ENCODE measurements at places on chromosomes 12 and 14.

- DNase-seq: no peak
These were observed 308.5 kb upstream of the TBX3 start for GRCh38 chr12:114992443-114992842.

- no peak for DNase-seq
These were observed 114.7 kb downstream of the PRMT8 start for GRCh38 chr12:3605692-3606091.

- DNase-seq: no peak
These were observed 26.9 kb downstream of the GCN1 start for GRCh38 chr12:120167529-120168095.

- DNase-seq: no peak
These were observed 11.4 kb upstream of the CFAP54 start for GRCh38 chr12:96478011-96478410.

GRCh38 chr14:75794615-75795038, 133.6 kb downstream of the TTLL5 start:
- DNase-seq: no peak

DNA sequence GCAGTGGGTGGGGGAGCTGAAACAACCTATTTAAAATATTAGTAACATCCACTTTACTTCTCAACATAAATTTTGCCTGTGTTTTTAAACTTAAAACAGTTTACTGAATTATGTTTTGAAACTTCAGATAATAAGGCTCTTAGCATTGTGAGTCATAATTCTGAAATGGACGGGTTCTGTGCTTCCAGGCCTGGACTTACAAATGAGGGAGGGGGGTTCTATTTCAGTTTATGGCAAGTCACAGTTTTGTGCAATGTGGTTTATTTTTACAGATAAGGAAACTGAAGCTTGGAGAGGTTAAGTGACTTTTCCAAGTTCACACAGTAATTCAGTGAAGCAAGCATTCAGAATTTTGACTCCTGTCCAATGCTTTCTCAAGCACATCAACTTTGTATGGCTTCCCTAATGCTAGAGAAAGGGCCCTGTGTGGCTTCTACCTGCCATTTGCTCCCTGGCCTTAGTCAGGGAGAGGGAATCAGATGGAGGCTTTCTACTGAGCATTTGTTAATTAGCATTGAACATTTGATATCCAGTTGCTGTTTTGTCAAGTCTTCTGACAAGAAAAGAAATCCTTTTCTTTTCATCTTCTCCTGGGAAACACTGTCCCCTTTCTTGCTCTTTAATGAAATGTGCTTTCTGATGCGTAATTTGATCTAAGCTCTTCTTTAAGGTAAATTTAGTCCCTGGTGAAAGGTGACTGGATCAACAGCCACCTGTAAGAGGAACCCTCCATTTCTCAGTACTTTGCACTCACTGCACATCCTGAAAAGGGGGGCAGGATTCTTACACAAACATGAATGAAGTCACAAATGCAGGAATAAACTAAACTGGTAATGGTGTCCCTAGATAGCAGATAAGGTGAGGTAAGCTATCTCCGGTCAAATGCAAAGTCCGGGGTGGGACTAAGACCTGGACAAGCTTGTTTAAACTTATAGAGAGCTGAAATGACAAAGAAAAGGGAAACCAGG, 2.5 kb upstream of the SALL2 start:
- DNase-seq: no peak

DNA sequence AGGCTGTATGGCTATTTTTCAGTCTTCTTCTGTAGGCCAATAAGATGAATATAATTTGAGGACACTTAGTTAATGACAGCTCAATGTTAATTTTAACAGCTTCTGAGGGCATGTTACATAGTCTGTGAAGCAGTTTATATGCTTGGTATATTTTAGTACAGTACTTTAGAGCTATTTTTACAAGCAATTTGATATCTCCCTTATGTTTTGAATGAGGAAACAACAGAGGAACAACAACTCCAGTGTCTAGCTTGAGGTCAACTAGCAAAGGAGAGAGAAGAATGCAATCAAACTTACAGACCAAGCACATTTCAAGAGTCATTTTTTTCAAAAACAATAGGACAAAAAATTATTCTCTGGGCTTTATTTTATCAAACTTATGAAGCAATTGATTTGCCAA, 469.1 kb upstream of the DCN start:
- DNase-seq: no peak

DNA sequence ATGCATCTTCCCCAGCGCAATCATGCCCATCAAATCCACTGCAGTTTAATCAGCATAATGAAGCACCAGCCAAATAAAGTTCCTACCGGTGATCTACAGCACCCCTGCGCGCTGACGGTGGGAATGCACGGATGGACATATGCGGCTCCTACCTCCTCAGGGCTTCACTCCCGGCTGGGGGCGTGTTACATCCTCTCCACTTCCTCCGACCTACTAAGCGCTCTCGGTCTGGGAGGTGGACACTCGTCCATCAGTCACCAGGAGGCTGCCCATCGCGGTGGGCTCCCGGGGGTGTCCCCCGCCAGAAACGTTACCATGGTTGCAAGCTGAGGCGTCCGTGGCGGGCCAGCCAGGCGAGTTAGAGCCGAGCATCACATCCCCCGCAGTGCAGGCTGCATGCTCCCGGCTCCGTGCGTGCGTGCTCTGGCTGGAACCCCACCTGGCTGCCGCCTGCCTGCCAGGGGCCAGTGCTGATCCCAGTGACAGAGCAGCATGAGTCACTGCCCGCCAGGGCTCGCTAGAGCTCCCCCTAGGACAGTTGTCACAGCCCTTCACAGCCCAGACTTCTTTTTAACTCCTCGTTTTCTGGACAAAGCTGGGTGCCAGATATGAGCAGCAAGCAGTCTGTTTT, 73.0 kb downstream of the CIT start:
- no peak for DNase-seq

DNA sequence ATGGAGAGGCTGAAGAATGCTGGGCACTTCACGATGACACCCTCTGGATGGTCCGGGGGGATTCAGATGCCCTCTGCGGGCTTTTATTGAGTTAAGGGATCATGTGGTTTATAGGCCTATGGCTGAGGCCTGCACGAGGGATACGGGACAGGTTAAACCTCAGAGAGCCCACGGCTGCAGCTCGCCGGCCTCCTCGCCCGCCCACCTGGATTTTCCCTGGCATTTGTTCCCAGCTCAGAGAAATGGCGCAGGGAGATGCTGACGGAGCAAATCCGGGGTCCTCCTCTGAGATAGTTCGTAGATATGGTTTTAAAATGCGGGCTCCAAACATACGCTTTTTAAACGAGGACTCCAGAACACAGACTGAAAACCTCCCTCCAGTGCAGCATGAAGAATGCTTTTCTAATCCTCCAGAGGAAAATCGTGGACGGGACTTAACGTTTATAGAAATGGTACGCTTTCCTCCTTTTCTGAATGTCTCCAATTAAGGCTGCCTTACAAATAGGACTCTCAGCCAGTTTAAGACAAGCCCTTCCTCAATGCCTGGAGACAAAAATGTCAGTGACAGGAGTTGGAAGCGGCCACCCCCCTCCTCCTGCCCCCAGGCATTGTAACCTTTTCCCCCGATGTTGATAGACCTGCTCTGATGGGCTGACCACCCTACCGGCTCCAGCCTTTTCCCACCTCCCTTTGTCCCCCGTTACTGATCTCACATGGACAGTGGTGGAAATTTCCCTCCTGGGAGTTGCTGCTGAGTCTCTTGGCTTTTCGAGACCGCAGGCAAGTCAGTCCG, 16.6 kb downstream of the CCND2 start:
- no peak for DNase-seq

Measured in NCI-H2081 treated with DMSO at 0.1 percent for 48 hours (cell line).